ENCODE measurements at places on chromosomes 2 and 18. TPM values are rescaled to one million over a fixed set of nuclear protein-coding genes. Genes with fewer than 3 reads are reported as not detected.

PROKR1 gene
- total RNA-seq, result not detected

RESP18 gene
- total RNA-seq, result not detected

DCDC2C gene
- total RNA-seq, result not detected

TXNL4A gene
- total RNA-seq, result 24.8 TPM

GTF2A1L gene
- total RNA-seq, result 12.8 TPM

TMEM169 gene
- total RNA-seq, result not detected

IL1F10 gene
- not detected for total RNA-seq

AQP12B gene
- total RNA-seq, result not detected

RNU2-63P gene
- not detected for total RNA-seq

GYPC gene
- total RNA-seq, result 84.2 TPM

BMPR2 gene
- total RNA-seq, result 47.9 TPM

BCL11A gene
- total RNA-seq, result 48.4 TPM

CFAP65 gene
- total RNA-seq, result not detected

DSG4 gene
- total RNA-seq, result not detected

SCN1A gene
- total RNA-seq, result not detected

SPP2 gene
- total RNA-seq, result not detected

PCARE gene
- total RNA-seq, result not detected

MOGAT1 gene
- not detected for total RNA-seq

CXCR1 gene
- 0.49 TPM for total RNA-seq

RAMP1 gene
- 120 TPM for total RNA-seq

CNOT11 gene
- 20.1 TPM for total RNA-seq

DIPK1C gene
- total RNA-seq, result not detected

SULT1C2 gene
- not detected for total RNA-seq

SLC19A3 gene
- 7.4 TPM for total RNA-seq

CCDC74B gene
- 10.3 TPM for total RNA-seq

EIF4E2 gene
- total RNA-seq, result 17.9 TPM

NOSTRIN gene
- 30.0 TPM for total RNA-seq

ABCG5 gene
- not detected for total RNA-seq

MRPL30 gene
- 27.0 TPM for total RNA-seq

REG3A gene
- total RNA-seq, result not detected

CDH19 gene
- 18.2 TPM for total RNA-seq

TMSB10 gene
- 2,211 TPM for total RNA-seq

MAL gene
- total RNA-seq, result 71.0 TPM

SNX17 gene
- 99.2 TPM for total RNA-seq

GAD1 gene
- total RNA-seq, result not detected

LYG2 gene
- not detected for total RNA-seq

ANKRD62 gene
- 1.2 TPM for total RNA-seq

CIB4 gene
- not detected for total RNA-seq

SERPINB13 gene
- 131 TPM for total RNA-seq

USP37 gene
- 23.3 TPM for total RNA-seq

MAP4K4 gene
- 75.9 TPM for total RNA-seq

ANKRD29 gene
- total RNA-seq, result 32.9 TPM

GCG gene
- total RNA-seq, result not detected

CYB5A gene
- 88.6 TPM for total RNA-seq

FEV gene
- total RNA-seq, result not detected

HOXD3 gene
- 11.8 TPM for total RNA-seq

BCL2 gene
- 18.7 TPM for total RNA-seq

CHCHD5 gene
- 30.7 TPM for total RNA-seq

CELF4 gene
- total RNA-seq, result 2.2 TPM

CHRNG gene
- total RNA-seq, result not detected

UGT1A4 gene
- 0.98 TPM for total RNA-seq

CENPA gene
- not detected for total RNA-seq

ADAM23 gene
- 5.2 TPM for total RNA-seq

MALL gene
- 56.7 TPM for total RNA-seq

OTOF gene
- 0.49 TPM for total RNA-seq

ABCG8 gene
- total RNA-seq, result not detected

C18orf54 gene
- 1.7 TPM for total RNA-seq

EPHA4 gene
- total RNA-seq, result 24.1 TPM

MC4R gene
- total RNA-seq, result not detected

Measured in vagina (tissue), 2 donors.